ENCODE measurements at places on chromosomes 12 and 14. TPM values are rescaled to one million over a fixed set of nuclear protein-coding genes. Genes with fewer than 3 reads are reported as not detected.

The NFE2 gene
- polyA plus RNA-seq: not detected

The SYT1 gene
- polyA plus RNA-seq: not detected

The MANSC4 gene
- polyA plus RNA-seq: not detected

The BDKRB2 gene
- polyA plus RNA-seq: not detected

The CLEC4C gene
- polyA plus RNA-seq: not detected

The SIX4 gene
- not detected for polyA plus RNA-seq

The FOXN4 gene
- polyA plus RNA-seq: not detected

The ALDH1L2 gene
- polyA plus RNA-seq: not detected

The TMEM63C gene
- polyA plus RNA-seq: not detected

The ISCU gene
- polyA plus RNA-seq: 401 TPM

The PPM1H gene
- polyA plus RNA-seq: not detected

The CEBPE gene
- polyA plus RNA-seq: 0.65 TPM

The TAS2R31 gene
- 0.26 TPM for polyA plus RNA-seq

The KCNJ8 gene
- polyA plus RNA-seq: not detected

The NRL gene
- polyA plus RNA-seq: 2.2 TPM

The FAM186B gene
- 0.26 TPM for polyA plus RNA-seq

The SLC17A8 gene
- polyA plus RNA-seq: not detected

The RPGRIP1 gene
- polyA plus RNA-seq: not detected

The ANKRD33 gene
- not detected for polyA plus RNA-seq

The ESR2 gene
- polyA plus RNA-seq: not detected

The PZP gene
- polyA plus RNA-seq: not detected

The RAD9B gene
- polyA plus RNA-seq: 0.98 TPM
